ENCODE measurements at places on chromosomes 7 and 10. TPM values are rescaled to one million over a fixed set of nuclear protein-coding genes. Genes with fewer than 3 reads are reported as not detected.
A peak's percentile ranks its signal among the peaks of the same experiment; 100 is the strongest.

GRCh38 chr10:1448252-1448930, 288.9 kb downstream of the ADARB2 start:
- peak; percentile 70 for DNase-seq

DNA sequence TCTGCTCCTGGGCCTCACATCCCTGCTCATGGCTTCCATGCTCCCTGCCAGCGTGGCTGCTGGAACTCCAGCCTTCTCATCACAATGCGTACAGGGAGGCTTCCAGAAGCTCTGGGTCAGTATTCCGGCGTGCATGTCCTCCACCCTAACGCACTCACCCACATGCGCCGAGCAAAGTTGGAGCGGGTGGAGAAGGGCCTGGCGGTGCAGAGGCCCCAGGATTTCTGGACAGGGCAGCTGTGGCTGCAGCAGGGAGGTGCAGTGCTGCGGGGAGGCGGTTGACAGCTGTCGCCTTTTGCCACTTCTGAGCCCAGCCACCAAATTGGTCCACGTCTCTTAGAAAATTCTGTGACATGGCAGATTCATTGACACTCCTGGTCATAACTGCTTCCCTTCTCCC, 33.6 kb upstream of the FAM20C start:
- DNase-seq, result no peak

DNA sequence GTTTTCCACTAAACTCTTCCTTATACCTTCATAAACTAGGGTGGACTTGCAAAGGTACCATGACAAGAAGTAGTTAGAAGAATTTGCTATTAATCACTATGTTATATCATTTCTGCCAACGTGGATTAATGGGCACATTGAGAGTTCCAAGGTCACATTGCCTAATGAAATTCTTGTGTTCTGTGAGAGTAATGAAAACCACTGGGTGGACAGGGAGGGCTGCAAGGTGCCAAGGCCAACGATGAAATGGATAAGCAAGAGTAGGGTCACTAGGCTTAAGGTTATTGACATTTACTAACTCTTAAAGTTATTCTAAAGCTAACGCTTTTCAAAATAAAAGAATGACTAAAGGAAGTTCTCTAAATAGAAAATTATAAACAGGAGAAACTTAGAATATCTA, 6.6 kb upstream of the ABCB4 start:
- no peak for DNase-seq

- DNase-seq, result no peak
Measured at GRCh38 chr10:63753808-63754207, 232.6 kb downstream of the REEP3 start.

GRCh38 chr10:63718006-63718405, 196.8 kb downstream of the REEP3 start:
- DNase-seq, result no peak

GRCh38 chr7:64183126-64183742, 23.8 kb upstream of the ZNF735 start:
- no peak for DNase-seq

DNA sequence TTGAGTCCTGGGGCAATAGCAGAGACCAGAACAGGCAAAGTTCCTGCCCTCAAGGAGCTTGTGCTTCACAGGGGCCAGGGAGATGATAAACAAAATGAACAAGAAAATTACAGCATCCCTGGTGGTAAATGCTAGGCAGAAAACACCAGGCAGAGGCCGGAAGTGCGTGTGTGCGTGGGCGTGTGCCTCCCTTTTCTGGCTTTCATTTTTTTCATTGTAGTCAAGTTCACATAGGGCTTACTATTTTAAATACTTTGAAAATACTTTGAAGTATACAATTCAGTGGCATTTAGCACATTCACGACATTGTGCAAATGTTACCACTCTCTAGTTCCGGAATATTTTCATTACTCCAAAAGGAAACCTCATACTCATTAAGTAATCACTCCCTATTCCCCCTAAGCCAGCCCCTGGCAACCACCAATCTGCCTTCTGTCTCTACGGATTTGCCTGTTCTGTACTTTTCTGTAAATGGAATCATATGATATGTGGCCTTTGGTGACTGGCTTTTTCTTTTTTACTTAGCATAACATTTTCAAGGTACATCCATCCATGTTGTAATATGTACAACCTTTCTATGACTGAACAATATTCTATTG, 88.1 kb upstream of the PDCD4 start:
- no peak for DNase-seq

DNA sequence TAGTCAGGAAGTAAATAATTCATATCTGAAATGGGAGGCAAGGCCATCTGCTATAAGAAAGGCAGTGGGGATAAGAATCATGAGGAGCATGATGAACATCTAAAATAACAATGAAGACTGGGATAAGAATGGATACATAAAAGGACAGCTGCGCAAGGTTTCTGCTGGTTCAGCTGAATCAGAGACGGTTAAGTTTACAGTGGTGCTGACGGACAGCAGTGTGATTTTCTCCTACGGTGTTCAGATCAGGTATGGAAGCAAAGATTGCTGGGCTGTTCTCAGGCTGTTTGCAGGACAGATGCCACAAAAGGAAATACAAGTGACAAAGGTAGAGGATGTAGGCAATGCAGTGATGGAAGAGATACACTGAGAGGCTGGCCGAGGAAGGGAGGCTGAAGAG, 8.4 kb downstream of the CYCS start:
- DNase-seq, result no peak

DNA sequence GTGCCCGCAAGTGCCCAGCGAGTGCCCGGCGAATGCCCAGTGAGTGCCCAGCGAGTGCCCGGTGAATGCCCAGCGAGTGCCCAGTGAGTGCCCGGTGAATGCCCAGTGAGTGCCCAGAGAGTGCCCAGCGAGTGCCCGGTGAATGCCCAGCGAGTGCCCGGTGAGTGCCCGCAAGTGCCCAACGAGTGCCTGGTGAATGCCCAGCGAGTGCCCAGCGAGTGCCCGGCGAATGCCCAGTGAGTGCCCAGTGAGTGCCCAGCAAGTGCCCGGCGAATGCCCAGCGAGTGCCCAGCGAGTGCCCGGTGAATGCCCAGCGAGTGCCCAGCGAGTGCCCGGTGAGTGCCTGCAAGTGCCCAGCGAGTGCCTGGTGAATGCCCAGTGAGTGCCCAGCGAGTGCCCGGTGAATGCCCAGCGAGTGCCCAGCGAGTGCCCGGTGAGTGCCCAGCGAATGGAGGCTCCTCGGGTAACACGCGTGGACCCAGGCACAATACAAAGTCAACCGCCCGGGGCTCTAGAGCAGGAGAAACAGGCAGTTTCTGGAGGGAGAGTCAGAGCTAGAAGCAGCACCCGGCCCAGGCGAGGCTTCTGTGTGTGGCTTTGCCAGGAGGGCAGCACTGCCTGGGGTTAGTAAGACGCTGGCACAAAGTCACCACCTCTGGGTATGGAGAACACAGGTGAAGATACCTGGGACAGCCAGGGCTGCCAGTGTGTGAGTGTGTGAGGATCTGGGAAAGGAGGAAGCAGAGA, 38.2 kb upstream of the CFAP46 start:
- DNase-seq, result no peak

Gene CREB5
- polyA plus RNA-seq, result 10.4 TPM

Gene ZNF735
- polyA plus RNA-seq, result not detected

Gene SPDYE9
- 1.1 TPM for polyA plus RNA-seq

Gene PRSS1
- not detected for polyA plus RNA-seq

Gene SSC4D
- polyA plus RNA-seq, result 2.0 TPM

Gene MPP7
- 13.3 TPM for polyA plus RNA-seq

Gene ANXA7
- polyA plus RNA-seq, result 71.0 TPM

Gene ADAMTS14
- polyA plus RNA-seq, result 5.2 TPM

Gene C7orf33
- polyA plus RNA-seq, result not detected

Gene SYT15B
- polyA plus RNA-seq, result 9.4 TPM

Gene TDRD1
- 0.40 TPM for polyA plus RNA-seq

Data from right lung (tissue), 10 donors.